ENCODE measurements at places on chromosomes 2 and 18.

GRCh38 chr2:235926229-235926628, 242.0 kb downstream of the GBX2 start:
- DNase-seq = no peak

DNA sequence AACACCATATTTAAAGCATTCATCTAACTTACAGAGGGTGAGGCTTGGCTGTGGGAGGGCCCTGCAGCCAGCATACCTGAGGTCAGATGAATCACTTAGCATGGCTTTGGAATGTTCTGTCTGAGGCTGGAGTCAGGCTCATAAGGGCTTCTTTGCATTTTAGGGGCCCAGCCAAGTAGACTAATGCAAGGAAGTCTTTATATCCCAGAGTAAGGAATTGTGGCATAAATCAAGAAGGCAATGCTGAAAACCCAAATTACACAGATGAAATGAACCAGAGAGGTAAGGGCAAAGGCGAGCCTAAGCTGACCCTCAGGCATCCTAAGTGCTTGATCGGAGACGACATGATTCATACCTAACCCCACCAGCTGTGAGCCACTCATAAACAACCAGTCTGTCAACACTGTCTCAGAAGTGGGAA, 383.6 kb downstream of the DCC start:
- no peak for DNase-seq

- DNase-seq = no peak
These were observed 19.5 kb downstream of the WIPF1 start for GRCh38 chr2:174577967-174578589.

DNA sequence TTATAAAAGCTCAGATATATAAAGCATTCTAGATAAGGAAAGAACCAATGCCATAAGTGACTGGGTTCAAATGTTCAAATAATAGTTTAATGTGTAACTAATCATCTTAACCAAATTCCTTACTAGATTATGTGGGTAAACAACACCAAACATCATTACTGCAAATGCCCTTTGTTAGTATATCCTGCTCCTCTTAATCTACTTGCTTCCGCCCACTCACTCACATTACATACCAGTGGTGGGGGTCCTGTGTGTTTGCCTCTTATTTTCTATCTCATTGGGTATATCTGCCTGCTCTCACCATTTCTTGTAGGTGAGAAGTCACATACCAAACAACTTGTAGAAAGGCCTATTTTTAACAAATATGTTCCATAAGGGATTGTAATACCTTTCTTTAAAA, 562.1 kb downstream of the NRXN1 start:
- no peak for DNase-seq

- DNase-seq = no peak
These were observed 29.0 kb downstream of the PHLPP1 start for GRCh38 chr18:62744076-62744968.
